ENCODE measurements at places on chromosomes 16 and 17. TPM values are rescaled to one million over a fixed set of nuclear protein-coding genes. Genes with fewer than 3 reads are reported as not detected.

RAB26 gene
- total RNA-seq = 3.0 TPM

TM4SF5 gene
- not detected for total RNA-seq

SMIM22 gene
- not detected for total RNA-seq

C17orf113 gene
- 0.60 TPM for total RNA-seq

C16orf92 gene
- not detected for total RNA-seq

GNGT2 gene
- 1.7 TPM for total RNA-seq

JUP gene
- 2,369 TPM for total RNA-seq

SYT17 gene
- total RNA-seq = 2.5 TPM

TBC1D3E gene
- not detected for total RNA-seq

CENPX gene
- 76.7 TPM for total RNA-seq

FBXO39 gene
- total RNA-seq = 1.5 TPM

IL17C gene
- total RNA-seq = not detected

GFER gene
- total RNA-seq = 7.0 TPM

PIRT gene
- total RNA-seq = not detected

RDM1 gene
- total RNA-seq = not detected

KRT20 gene
- total RNA-seq = 0.60 TPM

DDX52 gene
- total RNA-seq = 15.6 TPM

TP53TG3D gene
- total RNA-seq = 1.3 TPM

C17orf50 gene
- not detected for total RNA-seq

GPR179 gene
- total RNA-seq = not detected

SLC5A2 gene
- total RNA-seq = 1.1 TPM

HSD3B7 gene
- total RNA-seq = 20.8 TPM

SUPT4H1 gene
- 33.8 TPM for total RNA-seq

MT1E gene
- 559 TPM for total RNA-seq

OR1F1 gene
- not detected for total RNA-seq

CCL16 gene
- not detected for total RNA-seq

CDH1 gene
- total RNA-seq = 203 TPM

TBC1D3K gene
- total RNA-seq = not detected

PDIA2 gene
- total RNA-seq = not detected

SEPTIN12 gene
- total RNA-seq = not detected

CD300H gene
- not detected for total RNA-seq

ATP2C2 gene
- 85.6 TPM for total RNA-seq

ZNF764 gene
- total RNA-seq = 8.9 TPM

WNT9B gene
- total RNA-seq = 5.4 TPM

BTBD17 gene
- not detected for total RNA-seq

TEX2 gene
- total RNA-seq = 36.8 TPM

KRTAP2-1 gene
- 37.2 TPM for total RNA-seq

PRAC1 gene
- not detected for total RNA-seq

TMC7 gene
- 0.68 TPM for total RNA-seq

KREMEN2 gene
- 3.9 TPM for total RNA-seq

TNFSF13 gene
- total RNA-seq = 9.6 TPM

CBX8 gene
- 2.9 TPM for total RNA-seq

DNAH2 gene
- total RNA-seq = 0.19 TPM

CNTNAP4 gene
- not detected for total RNA-seq

PRKAR1A gene
- total RNA-seq = 261 TPM

PPM1D gene
- 12.6 TPM for total RNA-seq

RUNDC3A gene
- total RNA-seq = 12.6 TPM

CD300LF gene
- total RNA-seq = not detected

CACNG1 gene
- not detected for total RNA-seq

MIEF2 gene
- total RNA-seq = 22.2 TPM

NOTUM gene
- 11.5 TPM for total RNA-seq

CES5A gene
- total RNA-seq = 0.30 TPM

SLC5A10 gene
- 1.2 TPM for total RNA-seq

Data from suprapubic skin (tissue), 4 donors.